Neuronal stem cell (in vitro differentiated cells): ENCODE measurements at places on chromosomes 7 and 10.

DNA sequence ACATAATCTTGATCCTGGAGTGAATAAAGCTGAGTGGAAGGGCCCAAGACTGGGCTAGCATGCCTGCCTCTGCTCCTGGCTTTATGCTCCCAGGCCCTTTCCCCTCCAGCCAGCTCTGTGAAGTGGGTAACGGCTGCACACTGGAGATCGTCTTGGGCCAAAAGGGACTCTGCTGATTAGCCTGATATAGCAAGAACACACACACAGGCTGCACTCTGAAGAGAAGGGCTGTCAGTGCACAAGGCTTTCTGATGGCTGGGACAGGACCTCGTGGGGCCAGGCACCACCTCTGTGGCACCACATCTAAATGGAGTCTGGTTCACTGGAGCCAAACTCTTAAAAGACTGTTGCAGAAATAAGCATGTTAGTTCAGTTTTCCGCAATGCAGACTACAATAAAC, 161.4 kb downstream of the NEURL1 start:
- DNase-seq, result no peak

DNA sequence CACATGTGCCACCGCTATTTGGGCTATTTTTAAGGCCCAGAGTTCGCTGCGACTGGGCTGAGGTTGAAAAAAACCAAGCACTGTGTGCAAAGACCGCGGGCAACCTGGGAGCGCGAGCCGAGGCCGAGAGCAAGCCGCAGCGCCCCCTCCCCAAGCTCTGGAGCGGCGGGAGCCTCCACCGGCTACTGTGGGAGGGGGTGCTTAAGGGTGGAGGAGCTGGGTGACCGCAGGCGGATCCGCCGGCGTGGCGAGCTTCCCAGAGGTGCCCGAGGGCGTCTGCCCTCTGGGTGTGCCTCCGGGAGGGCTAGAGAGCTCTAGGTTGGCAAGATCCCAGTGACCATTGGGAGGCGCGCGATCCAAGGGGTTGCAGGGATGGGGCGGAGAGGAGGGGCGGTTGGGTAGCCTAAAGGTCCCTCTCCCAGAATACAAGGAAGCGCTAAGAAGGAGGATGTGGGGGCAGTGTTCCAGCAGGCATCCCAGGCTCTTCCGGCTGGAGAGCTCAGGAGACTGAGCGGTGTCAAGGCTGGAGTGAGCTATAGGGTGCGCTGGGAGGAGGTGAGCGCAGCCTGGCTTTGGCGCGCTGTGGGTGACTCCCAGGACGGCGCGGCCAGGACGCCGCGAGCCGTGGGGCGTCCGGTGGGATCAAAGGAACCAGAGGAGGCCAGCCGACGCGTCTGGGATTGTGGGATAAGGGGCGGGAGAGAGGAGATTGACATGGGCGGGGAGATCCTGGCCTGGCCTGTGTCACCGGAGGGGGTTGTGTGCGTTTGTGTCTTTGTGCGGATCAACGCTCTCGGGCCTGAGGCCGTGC, 8.0 kb downstream of the DLX5 start:
- DNase-seq, result peak; percentile 66

DNA sequence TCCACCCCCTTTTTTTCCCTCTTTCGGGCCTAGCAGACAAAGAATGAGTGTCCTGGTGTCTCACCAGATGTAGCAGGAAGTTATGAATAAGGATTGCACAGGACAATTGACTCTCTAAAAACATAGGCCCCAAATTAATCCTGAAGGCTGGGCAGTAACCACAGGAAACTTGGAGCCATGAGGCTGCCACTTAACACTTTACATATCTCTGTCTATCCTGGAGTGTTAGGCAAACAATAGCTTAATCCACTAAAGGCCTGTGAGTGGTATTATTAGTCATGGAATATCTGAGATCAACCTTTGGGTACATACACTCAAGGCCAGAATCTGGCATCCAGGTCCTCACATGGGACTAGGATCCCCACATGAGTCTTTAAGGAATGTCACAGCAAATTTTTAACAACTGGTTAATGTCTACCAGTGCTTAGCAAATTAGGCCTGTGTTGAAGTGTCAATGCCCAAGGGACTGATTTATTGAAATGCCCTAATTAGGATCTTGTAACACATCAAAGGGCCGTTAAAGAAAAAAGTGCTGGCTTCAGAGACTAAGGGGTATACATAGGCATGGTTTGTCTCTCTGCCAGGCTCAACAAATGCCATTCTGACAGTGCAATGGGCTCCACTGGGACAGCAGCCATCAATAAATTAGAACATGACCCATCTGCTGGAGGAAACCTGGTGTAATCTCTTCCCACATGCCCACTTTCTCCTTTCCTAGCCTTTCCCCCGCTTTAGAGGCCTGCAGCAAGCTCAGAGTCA, 196.7 kb upstream of the TBX20 start:
- no peak for DNase-seq

DNA sequence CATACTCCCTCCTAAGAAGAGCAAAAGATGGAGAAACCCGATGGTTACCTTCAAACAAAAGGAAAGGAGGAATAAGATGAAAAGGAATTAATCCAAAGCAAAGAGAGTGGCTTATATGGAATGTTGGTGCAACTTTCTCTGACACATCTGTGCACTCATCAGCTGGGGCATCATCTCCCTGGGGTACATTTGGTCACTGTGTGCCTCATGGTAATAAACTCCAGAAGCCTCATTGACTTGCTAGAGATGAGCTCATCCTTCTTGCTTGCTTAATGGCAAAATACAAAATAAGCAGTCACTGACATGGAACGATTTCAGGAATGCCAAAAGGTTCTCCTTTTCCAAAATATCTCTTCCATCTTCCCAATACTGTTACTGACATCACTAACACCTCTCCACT, 22.5 kb downstream of the CAV1 start:
- no peak for DNase-seq

GRCh38 chr7:18344536-18344935, 151.0 kb upstream of the HDAC9 start:
- DNase-seq, result no peak

GRCh38 chr10:16941067-16941466, 123.8 kb upstream of the RSU1 start:
- DNase-seq, result no peak

GRCh38 chr7:119664601-119665000, 608.4 kb upstream of the KCND2 start:
- no peak for DNase-seq

DNA sequence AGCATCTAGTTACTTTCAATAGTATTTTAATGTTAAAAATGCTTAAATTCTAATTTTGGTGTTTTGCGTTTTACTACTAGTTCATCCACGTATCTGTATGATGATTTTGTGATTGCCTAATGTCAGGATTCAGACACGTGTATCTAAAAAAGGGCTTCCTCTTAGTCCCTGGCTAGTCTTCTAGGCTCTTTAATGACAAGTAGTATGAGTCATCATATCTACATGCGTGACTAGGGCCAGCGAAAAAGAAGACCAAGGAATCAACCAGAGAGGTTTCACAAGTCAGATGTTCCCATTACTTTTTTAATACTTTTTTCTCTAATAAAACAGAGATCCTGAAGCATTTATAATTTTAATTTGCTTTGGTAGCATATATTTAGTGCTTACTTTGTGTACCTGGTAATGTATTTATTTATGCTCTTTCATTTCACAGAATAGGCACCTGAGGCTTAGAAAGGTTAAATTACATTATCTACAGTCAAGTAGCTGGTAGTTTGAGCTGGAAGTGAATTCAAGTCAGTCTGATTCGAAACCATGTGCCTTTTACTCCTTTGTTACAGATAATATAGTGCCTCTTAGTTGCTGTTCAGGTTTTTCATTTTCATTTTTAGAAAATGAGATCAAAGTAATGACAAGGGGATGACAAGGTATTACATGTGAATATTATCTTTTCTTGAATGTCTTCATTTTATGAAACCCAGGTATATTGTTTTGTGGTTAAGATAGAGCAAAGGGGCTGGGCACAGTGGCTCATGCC, 140.3 kb downstream of the FOXP2 start:
- no peak for DNase-seq

- no peak for DNase-seq
Observed at GRCh38 chr10:23325132-23325531, 19.5 kb downstream of the C10orf67 start.

DNA sequence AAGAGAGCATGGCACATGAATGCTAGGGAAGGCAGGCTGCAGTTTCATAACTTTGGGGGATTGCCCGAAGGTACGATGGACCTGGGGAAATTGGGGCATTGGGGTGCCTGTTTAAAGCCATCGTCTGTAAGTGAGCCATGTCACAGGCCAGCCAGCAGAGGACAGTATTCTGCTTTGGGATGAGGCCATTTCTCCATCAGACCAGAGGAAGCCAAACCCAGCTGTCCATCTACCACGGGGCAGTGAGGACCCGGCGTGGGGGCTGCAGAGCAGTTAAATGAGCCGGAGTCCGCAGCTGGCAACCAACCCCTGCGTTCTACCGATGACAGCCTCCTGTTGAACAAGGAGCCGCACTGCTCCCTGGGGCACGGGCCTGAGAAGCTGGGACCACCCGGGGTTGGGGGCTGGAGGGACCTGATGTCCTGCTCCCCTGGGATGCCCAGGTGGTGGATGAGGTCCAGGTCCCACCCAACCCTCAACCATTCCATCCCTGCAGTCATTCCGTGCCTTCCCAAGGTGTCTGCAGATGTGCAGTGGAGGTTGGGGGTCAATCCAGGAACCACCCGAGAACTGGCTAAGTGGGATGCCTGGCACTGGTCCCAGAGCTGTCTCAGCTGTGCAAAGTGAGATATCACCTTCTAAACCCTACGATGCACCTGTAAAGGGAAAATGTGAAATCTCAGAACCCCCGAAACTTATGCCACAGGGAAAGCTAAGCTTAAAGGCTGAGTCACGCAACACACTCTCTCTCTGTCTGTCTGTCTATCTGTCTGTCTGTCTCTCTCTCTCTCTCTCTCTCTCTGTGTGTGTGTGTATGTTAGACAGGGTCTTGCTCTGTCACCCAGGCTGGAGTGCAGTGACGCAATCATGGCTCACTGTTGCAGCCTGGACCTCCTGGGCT, 12.1 kb upstream of the RHBDD2 start:
- peak; percentile 56 for DNase-seq

DNA sequence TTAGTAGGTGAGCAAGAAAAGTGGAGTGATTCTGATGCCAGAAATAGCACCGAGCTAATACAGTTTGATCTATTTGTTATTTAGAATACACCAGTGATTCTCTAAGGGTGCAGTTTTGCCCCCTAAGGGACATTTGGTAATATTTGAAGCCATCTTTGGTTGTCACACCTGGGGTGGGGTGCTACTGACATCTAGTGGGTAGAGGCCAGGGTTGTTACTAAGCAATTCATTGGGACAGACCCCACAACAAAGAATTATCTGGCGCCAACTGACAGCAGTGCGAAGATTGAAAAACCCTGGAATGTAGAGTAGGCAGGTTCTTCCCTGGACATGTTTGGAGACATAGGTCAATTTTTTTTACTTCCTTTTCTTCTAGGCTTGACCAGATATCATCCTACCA, 14.6 kb downstream of the PALS2 start:
- DNase-seq, result peak; percentile 40

GRCh38 chr7:154304231-154304630, 252.0 kb downstream of the DPP6 start:
- no peak for DNase-seq

DNA sequence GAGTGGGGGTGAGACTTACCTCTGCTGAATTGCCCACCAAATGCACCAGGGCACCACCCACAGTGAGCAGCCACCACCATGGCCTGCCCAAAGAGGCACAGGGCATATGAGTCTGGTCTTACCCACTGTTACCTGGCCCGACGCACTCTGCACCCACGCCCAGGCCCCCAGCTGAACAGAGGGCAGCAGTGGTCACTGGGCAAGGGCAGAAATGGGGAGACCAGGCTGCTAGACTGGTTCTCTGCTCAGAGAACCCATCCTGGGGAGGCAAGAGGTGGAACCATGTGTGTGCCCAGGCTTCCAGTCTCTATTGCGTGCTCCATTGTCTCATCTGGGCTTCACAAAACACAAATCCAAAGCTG, 39.4 kb upstream of the DAGLB start:
- DNase-seq, result no peak

DNA sequence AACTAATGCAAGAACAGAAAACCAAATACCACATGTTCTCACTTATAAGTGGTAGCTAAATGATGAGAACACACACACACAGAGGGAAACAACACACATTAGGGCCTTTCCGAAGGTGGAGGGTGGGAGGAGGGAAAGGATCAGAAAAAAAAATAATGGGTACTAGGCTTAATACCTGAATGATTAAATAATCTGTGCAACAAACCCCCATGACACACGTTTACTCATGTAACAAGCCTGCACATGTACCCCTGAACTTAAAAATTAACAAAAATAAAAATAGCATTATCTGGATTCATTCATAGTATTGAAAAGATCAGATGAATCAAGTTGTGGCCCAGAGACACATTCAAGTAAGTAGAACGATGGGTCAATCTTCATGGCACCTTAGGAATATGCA, 159.5 kb upstream of the POT1 start:
- no peak for DNase-seq

GRCh38 chr7:149713061-149713730, 60.2 kb downstream of the ZNF467 start:
- DNase-seq, result no peak

GRCh38 chr10:14625192-14625631, 149.5 kb downstream of the FAM107B start:
- DNase-seq, result no peak

GRCh38 chr7:101395376-101395775, 32.7 kb downstream of the COL26A1 start:
- DNase-seq, result no peak

GRCh38 chr7:69630292-69630691, 32.0 kb downstream of the AUTS2 start:
- DNase-seq, result no peak

DNA sequence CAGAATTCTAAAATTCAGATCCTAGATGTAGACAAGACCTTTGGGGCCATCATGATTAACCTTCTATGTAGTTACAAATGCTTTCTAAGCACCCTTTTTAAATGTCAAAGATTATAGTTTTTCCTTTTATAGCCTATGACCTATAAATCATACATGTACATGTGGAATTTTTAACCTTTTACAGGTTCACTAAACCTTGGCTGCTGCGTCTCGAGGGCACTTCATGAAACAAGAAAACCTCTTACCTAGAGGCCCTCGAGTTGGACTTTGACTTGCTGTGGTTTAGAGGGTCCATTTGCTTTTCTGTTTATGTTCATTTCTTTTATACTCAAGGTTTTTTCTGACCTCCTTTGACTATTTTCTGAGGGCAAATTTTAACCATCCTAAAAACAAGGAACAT, 302.2 kb downstream of the CSTF2T start:
- no peak for DNase-seq

GRCh38 chr7:139776486-139777132, 1.2 kb downstream of the HIPK2 start:
- peak; percentile 26 for DNase-seq

GRCh38 chr10:84634636-84635035, 306.2 kb downstream of the CCSER2 start:
- no peak for DNase-seq
